Tibial nerve (tissue), 4 donors: ENCODE measurements at places on chromosomes 16 and 17.

GRCh38 chr17:75115555-75115954, 5.8 kb downstream of the ARMC7 start:
- no peak for DNase-seq

DNA sequence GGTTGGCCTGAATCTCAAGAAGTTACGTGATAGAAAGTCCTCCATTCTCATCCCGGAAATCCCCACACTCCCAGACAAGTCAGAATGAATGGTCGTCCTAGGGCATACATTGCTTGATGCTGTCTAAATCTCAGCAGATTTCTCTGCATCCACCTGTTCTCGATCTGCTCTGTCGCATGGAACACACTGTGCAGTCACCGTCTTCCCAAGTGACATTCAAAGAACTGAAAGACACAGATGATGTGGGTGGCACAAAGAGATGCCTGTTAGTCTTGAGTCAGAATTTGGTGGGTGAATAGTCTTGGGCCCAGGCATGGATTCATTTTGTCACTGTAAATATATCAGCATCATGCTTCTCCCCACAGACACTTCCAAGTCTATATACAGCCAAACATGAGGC, 518 bp upstream of the KRTAP9-3 start:
- DNase-seq: no peak

DNA sequence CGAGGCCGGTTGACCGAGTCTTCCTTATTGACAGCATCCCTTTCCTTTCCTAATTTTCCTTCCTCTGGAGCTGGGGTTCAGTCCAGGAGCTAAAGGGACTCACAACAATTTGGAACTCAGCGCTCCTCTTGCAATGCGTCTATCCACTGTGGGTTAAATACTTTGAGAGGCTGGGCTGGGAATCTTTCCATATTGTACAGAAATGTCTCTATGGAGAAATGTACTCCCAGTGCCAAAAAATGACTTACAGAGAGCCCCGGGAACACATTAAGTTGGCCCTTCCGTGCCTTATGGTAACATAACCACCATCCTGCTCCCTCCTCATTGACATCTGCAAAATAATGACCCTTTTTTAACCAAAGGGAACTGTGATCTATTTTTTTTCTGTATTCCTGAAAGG, 192.8 kb downstream of the FTO start:
- DNase-seq: no peak

GRCh38 chr16:87647431-87648185, 45.3 kb downstream of the JPH3 start:
- DNase-seq: no peak

DNA sequence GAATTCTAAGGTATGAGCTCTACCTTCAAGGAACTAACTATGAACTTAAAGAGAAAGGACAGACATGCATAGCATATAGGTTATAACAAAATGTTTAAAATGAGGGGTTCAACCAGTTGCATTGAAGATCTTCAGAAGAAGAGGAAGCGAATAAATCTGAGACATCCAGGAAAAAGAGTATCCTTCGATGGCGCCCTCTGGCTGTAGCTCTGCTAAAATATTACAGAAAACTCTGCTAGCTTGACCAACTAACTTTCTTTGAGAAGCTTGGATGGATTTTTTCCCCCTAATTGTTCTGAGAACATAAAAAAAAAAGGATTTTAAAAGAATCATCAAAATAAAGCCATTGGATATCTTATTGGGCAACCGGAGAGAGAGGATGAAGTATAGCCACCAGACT, 659.9 kb upstream of the SOX9 start:
- no peak for DNase-seq

- DNase-seq: no peak
Measured at GRCh38 chr17:81364278-81365147, 30.7 kb upstream of the BAHCC1 start.

GRCh38 chr17:74452033-74452840, 14.2 kb upstream of the CD300A start:
- no peak for DNase-seq

- DNase-seq: no peak
Measured at GRCh38 chr17:81608082-81608481, 28.8 kb downstream of the NPLOC4 start.

GRCh38 chr17:56723421-56723820, 110.3 kb downstream of the C17orf67 start:
- DNase-seq: no peak
